Iris pigment epithelial cell (primary cell): ENCODE measurements at places on chromosomes 16 and 17.

- DNase-seq = peak; percentile 92
These were observed 5.9 kb upstream of the SLC13A2 start for GRCh38 chr17:28467456-28468025.

DNA sequence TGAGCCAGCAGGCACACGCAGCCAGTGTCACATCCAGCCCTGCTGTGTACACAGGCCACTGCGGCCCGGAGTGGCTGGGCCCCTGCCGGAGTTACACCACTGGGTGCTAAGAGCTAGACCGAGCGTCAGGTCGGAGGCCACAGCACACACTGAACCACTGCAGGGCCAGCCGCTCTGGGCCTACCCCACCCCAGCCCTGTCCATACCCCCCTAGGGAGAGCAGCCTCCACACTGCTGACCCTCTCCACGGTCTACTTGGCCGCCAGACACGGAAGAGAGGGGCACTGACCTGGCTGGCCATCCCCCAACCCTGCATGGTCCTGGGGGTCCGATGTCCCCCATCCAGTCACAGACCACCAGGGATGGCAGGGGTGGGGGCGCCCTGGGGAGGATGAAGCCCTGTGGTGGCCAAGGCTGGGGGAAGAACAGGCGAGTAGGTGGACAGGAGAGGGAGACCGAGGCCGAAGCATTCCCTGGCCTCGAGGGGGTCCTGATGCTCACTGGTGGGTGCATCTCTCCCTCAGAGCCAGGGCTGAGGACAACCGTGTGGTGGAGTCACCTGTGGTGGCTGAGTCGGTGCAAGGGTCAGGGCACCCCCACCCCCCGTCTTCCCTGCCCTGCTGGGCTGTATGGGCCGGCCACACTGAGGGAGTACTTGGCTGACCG lies 34.9 kb upstream of the ZC3H18 start:
- no peak for DNase-seq

- DNase-seq = peak; percentile 52
These were observed 14.7 kb downstream of the PHKB start for GRCh38 chr16:47475786-47476185.

DNA sequence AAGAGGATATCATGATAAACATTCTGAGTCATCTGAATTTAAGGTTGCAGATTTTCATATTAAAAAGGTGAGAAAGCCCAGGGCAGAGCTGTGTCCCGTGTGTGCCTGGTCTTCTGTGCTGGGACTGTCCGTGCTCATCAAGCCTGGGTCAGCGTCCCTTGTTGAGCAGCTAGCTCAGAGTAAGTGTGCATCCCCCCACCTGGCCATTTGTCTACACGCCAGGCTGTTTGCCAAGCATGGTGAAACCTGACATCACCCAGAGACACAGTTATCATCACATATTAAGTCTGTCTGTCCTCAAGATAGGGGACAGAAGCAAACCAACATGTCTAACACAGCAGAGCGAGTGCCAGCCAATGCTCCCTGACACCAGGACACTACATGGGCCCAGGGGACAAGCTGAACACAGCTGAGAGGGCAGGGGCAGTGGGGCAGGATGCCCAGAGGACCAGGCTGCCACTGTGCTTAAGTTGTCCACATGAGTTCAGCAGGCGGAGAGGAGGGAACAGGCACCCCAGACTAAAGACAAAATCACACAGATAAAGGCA lies 57.9 kb upstream of the CNEP1R1 start:
- DNase-seq = no peak

GRCh38 chr17:57406981-57407286 lies 150.6 kb downstream of the MSI2 start:
- no peak for DNase-seq
